ENCODE measurements at places on chromosomes 4 and X.

GRCh38 chr4:153809307-153809706 is 20.4 kb upstream of the SFRP2 start:
- DNase-seq, result no peak

- DNase-seq, result no peak
Measured at GRCh38 chrX:145821898-145822571, 4.4 kb downstream of the SLITRK2 start.

GRCh38 chrX:65589304-65589703 is 54.7 kb upstream of the LAS1L start:
- no peak for DNase-seq

GRCh38 chrX:10108288-10108687 is 48.5 kb upstream of the CLCN4 start:
- no peak for DNase-seq

- DNase-seq, result no peak
Measured at GRCh38 chrX:84830836-84831235, 172.8 kb upstream of the APOOL start.

DNA sequence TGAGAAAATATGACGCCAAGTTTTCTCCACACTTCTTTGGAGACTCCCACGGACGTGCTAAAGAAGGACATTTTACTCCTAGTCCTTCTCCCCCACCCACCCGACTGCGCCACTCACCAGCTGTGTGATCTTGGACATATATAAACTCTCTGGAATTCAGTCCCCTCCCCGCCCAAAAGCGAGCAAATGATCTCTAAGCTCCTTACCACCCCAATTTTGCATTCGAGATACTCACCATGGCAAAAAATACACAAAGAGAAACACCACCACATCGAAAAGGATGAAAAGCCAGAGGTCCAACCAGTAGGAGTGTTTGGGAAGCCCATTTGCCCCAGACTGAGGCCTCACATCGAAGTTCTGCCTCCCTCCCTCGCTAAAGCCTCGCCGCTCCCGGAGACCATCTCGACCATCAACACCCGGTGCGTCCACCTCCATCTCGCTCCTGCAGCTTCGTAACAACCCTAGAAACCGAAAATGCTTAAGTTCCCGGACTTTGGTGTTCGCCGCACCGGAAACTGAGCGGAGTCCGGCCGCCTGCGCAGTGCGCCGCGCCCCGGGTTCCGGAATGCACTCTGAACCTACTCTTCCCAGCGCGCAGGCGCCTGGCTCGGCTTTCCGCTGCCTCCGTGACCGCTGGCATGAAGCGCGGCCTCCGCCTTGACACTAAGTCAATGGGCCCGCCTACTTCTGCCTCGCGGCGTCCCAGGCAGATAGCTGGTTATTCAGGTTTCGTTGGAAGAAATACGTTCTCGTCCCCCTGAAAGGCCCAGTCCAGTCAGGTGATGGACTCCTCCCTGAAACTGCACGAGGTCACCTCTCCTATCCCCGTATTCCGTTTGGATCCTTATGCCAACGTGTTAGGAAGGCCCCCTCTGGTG is 21.6 kb downstream of the FABP2 start:
- DNase-seq, result peak; percentile 98

- no peak for DNase-seq
Measured at GRCh38 chrX:119093991-119094735, 21.4 kb downstream of the CT47C1 start.

DNA sequence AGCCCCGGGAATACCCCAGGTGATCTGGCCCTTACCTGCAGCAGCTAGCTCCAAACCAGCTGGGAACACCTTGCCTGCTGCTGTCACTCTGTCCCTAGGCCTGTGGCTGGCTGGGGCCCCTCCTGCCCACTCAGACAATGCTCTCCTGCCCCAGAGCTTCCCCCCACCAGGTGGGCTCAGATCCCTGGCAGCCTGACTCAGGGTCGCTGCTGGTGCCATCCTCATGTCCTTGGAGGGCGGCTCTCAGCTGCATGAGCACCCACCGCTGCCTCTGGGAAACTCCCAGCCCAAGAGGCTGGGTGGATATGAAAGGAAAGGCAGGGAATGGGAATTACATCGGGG is 15.8 kb downstream of the C4orf50 start:
- peak; percentile 8 for DNase-seq

GRCh38 chr4:57344296-57344695 is 234.1 kb upstream of the IGFBP7 start:
- DNase-seq, result no peak

- peak; percentile 47 for DNase-seq
Measured at GRCh38 chrX:44343412-44344141, at the start of gene EFHC2. Gene EFHC2 (minus strand): TSS chrX:44343672. CDS start chrX:44343588, 84 bp downstream.

- no peak for DNase-seq
Measured at GRCh38 chr4:2761035-2761923, 5.1 kb upstream of the TNIP2 start.

DNA sequence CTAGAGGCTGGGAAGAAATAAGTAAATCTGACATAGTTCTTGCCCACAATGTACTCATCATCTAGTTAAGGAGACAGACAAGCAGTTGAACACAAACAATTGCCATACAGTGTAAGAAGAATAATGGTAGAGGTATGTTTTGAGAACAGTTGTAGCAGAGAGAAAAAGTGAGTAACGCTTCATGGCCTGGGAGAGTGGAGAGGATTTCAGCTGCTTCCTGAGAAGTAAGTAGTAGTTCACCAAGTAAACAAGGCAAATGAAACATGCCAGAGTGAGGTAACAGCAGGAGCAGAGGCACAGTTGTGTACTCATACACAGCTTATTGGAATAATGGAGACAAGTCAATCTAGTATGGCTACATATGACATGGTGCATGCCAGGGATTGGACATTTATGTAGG is 53.6 kb upstream of the RAP2C start:
- no peak for DNase-seq

- no peak for DNase-seq
Measured at GRCh38 chr4:165678236-165678935, 194.7 kb upstream of the TLL1 start.

GRCh38 chrX:124594017-124594651 is 247.8 kb downstream of the SH2D1A start:
- no peak for DNase-seq

GRCh38 chr4:72975488-72975784 is 94.1 kb downstream of the COX18 start:
- no peak for DNase-seq

GRCh38 chrX:95612350-95612749 is 1072.3 kb upstream of the DIAPH2 start:
- DNase-seq, result no peak

DNA sequence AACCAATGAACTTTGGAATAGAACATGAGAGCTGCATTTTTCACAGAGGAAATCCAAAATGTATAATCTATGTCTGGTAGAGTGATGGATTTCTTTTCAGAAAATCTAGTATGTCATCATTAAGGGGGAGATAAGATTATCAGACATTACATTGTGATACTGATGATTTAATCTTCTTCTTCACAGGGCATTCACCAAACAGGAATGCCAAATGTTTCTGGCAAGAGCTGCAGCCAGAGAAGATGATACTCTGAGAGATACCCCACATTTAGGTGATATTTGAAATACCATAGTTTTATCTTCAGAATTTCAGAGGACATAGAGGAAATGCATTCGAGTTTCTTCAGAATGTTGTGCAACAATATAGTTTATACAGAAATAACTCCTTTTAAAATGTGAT is 1523.7 kb upstream of the ADGRL3 start:
- DNase-seq, result no peak

- DNase-seq, result no peak
Measured at GRCh38 chr4:82851885-82852750, 38.8 kb downstream of the SEC31A start.

GRCh38 chr4:76748649-76749048 is 149.3 kb downstream of the SOWAHB start:
- no peak for DNase-seq

Measured in ureter (tissue), 1 donor.